ENCODE measurements at places on chromosomes 11 and 22.

DNA sequence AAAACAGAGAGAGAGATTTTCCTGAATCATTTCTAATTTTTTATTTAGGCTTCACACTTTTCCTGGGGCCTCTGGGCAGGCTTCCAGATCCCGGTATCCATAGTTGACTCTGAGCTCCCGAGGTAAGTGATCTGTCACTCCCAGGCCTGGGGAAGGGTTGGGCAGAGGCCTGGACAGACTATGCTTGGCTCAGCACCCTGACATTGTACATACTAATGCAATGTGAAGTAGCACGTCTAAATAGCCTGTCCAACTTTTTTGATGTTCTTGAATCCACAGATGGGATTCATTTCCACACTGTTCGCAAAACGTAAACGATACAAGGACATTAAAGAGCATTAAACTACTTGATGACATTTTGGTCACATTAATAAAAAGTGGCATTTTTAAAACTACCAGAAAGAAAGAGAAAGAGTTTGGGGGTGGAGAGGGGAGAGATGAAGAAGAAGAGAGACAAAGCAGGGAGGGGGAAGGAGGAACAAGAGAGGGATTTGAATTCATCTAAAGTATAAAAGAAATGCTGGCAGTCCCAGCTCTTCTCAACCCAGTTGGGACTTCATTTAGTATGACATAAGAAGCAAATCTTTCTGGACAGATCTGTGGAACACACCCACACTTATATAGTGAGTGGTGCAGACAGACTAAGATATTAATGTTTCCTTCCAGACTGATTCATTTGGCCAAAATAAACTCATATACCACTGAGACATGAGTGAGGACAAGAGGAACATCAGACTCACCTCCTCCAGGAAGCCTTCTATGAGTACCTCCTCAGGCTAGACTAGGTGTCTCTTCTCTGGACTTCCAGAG is 514.2 kb downstream of the SOX6 start:
- no peak for DNase-seq

GRCh38 chr11:69218946-69219720 is 63.4 kb downstream of the SMIM38 start:
- DNase-seq, result no peak

DNA sequence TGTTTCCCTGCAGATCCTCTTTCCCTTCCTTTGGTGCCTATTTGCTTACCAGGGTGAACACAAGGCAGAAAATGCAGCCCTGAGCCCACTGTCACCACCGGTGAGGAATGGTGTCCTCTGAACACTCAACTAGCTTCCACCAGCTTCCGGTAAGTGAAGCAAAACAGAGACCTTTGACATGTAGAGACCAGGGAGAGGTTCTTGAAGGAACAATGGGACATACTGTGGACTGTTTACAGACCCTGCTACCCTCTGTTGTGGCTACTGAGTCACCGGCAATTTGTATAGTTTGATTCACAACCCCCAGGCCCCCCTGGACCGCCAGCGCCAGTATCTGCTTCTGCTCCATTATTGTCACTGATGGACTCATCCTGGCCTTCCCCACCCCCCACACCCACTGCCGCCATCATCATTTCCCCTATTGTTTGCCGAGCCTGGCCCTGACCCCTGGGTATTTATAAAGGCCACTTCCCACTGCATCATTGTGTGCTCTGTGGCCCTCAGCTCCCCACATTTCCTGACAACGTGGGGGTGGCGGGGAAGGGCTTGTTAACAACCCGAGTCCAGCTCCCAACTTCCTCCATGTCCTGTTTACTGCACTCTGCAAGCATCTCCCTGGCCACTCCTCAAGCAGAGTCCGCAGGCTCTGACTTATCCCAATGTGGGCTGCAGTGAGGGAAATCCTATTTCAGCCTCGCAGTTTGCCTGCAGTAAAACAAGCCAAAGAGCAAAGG is 252.9 kb downstream of the ETS1 start:
- no peak for DNase-seq

DNA sequence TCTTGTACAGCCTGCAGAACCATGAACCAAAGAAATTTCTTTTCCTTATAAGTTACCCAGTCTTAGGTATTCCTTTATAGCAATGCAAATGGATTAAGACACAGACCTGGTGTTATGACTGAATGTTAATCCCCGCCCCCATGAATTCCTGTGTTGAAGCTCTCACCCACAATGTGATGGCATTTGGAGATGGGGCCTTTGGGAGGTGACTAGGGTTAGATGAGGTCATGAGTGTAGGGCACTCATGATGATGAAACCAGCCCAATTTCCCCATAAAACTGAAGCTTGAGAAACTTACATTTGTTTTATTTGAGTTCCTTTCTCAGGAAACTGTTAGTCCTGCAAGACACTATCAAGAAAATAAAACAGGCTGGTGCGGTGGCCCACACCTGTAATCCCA is 115.8 kb upstream of the THY1 start:
- DNase-seq, result no peak

- no peak for DNase-seq
These were observed 723.0 kb downstream of the KCNA4 start for GRCh38 chr11:29293825-29294224.
